Cortex of kidney (tissue), 1 donor: ENCODE measurements at places on chromosomes 2 and 18.

- no peak for DNase-seq
Measured at GRCh38 chr2:196088203-196088602, 19.6 kb upstream of the DNAH7 start.

DNA sequence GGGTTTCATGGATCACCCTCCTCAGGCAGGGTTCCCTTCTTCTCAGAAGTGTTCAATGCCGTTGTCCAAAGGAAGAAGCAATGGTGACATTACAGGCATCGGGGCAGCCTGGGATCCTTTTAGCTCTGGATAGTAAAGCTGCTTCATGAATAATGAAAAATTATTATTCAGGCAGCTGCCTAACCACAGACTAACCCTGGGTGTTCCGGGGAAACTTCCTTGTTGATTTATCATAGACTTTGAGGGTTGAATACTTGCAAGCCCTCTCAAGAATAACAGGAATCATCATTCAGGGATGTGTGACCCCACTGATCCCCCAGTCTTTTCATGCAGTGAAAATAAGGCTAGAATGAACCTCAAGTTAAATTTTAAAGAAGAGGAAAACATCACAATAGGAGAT, 419.4 kb downstream of the MEIS1 start:
- DNase-seq, result no peak

- no peak for DNase-seq
Measured at GRCh38 chr2:24797644-24798043, 4.4 kb downstream of the CENPO start.

DNA sequence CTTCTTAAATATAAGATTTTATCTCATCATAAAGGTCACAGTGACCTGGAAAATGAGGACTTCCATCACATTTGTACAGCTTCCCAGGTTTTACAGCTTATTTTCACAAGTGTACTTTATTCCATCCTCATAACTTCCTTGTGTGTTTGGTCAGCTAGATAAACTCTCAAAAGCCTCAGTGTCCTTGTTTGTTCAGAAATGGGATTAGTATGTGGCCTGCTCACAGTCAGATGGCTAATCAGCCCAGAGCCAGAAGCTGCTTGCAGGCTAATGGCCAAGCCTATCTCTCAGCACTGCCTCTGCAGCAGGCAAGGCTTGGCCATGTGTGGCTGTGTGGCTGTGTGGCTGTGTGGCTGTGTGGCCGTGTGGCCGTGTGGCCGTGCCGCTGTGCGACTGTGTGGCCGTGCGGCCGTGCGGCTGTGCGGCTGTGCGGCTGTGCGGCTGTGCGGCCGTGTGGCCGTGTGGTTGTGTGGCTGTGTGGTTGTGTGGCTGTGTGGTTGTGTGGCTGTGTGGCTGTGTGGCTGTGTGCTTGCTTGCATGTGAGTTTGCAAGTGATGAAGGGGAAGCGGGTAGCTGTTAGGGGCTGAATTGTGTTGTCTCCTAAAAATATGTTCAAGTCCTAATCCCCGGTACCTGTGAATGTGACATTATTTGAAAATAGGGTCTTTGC, 233.0 kb upstream of the TNP1 start:
- no peak for DNase-seq
